ENCODE measurements at places on chromosomes 16 and 17.

DNA sequence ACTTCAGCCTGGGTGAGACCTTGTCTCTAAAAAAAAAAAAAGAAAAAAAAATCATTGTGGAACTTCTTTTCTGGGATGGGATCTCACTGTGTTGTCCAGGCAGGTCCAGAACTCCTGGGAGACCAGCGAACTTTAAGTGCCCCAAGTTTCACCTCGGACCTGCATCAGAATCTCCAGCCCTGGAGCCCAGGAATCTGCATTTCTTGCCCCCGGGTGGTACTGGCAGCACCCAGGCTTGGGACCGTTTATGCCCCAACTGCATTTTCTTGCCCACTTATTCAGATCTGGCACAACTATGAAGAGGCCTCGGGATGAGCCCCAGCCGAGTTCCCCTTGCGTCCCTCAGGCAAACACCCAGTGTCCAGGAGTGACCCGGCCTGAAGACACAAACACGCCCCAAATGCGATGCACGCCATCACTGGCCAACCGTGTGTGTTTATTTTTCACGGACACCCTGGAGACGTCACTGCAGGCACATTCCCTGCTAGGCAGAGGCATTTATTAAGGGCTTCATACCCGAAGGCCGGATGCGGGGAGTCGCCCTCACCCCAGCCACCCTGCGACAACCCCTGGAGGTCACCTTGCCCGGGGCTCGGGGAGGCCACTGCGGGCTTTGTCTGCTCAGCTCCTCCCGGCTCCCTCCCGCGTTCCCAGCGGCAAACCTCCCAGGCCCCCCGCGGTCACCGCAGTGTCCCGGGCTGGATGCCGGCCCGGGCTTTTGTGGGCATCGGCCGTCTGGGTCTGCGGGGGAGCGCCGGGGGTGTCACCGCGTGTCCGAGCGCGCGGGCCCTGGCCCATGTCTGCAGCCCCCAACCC lies 684 bp upstream of the SPIRE2 start:
- no peak for DNase-seq

DNA sequence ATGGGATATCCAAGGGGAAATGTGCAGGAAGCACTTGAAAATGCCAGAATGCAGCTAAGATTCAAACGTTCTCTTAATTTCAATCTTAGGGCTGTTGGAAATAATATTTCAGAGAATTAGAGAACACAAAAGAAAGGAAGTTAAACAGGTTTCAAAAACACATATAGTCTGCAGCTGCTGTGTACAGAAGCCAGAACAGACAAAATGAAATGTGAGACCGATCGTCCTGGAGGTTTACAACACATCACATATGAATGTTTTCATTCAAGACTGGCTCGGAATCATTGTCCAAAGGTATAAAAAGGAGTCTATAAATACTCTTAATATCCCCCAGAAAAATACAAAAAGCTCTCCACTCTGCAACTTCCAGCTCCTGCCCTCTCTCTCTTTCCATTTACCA lies 14.3 kb downstream of the CYTH1 start:
- DNase-seq, result no peak

- DNase-seq, result no peak
Observed at GRCh38 chr17:65018610-65019316, 37.8 kb downstream of the GNA13 start.

DNA sequence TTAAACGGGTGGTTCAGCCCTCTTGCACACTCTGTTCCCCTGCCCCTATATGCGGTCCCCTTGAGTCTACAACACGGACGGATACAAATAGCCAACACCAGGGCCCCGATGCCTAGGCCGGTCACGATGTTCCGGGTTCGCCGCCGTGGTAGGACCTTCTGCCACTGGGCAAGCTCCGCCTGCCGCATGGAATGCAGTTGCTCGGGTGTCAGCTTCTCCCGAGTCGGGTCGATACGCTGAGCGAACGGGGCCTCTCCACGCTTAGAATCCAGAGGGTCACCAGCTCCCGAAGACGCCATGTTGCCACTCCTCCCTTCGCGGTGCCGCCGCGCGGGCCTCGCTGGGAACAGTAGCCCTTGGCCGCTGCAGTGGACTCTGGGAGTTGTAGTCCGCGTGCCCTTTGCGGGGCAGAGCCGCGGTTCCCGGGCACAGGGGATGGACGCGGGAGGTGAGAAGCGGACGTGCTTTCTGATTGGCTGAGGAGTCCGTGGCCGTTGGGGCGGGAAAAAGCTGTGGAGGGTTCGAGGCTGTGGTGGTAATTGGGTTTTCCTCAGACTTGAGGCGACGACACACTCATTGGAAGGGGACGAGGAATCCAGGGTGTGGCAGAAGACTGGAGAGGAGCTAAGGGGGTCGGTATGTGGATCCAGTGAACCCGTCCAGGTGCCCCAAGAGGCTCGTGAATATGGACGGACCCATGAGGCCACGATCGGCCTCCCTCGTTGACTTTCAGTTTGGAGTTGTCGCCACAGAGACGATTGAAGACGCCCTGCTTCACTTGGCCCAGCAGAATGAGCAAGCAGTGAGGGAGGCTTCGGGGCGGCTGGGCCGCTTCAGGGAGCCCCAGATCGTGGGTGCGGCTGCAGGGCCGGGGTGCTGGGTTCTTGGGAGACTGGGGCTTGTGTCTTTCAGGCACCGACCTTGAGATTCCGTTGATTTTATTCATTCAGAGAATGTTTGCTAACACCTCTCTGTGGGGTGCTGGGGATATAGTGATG lies at the start of the genes CNTD1 and COA3:
Gene CNTD1, plus strand, starts transcription at position 479 of the 998 bp plus-strand sequence. Its CDS starts 207 bp downstream, at position 686.
Gene COA3, minus strand, starts transcription at position 322 of the 998 bp plus-strand sequence. Its CDS starts 23 bp downstream, at position 299.
- DNase-seq, result peak; percentile 50

- DNase-seq, result no peak
Observed at GRCh38 chr16:27355610-27356009, 41.8 kb downstream of the IL4R start.

- no peak for DNase-seq
Observed at GRCh38 chr16:86229866-86230656, 280.3 kb upstream of the FOXF1 start.

GRCh38 chr17:57662644-57663308 lies 82.3 kb downstream of the CCDC182 start:
- DNase-seq, result no peak

DNA sequence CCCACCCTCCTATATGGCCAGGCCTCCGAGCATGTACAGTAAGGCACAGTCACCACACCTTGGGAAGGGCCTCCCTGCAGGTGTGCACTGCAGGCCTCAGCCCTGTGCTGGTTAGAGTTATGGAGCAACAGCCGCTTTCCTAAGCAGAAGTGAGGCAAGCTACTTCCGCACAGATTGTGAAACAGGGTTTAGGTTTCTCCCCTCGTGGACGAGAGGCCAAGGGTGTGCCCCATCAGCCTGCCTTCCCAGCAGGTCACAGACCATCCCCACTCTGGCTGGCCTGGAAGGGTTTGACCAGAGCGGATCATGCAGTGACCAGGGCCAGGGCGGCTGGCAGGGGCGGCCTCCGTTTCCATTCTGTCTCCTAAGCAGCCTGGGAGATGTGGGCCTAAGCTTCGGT lies 4.7 kb downstream of the MSRB1 start:
- no peak for DNase-seq

- no peak for DNase-seq
Observed at GRCh38 chr17:8542599-8543502, 87.7 kb downstream of the MYH10 start.

DNA sequence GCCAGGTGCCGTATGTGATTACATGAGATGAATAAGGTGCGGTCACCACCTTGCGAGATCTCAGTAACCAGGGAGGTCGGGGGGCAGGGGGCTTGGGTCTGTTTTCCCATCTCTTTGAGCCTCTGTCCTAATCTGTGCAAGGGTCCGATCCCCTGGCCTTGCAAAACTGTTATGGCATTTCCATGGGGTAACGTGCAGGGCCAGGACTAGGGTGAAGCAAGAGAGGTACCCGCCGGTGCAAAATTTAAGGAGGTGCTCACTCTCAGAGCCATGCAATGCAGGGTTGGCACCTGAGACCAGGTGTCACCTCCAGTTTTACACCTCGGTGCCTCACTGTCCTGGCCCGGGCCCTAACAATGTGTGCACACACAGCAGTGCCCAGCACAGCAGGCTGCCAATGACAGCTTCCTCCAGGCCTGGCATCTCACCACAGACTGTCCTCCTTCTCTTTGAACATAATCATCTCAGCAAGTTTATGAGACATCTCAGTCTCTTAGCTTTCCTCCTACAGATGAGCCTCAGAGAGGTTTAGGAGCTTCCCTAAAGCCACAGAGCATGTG lies 43.6 kb downstream of the C16orf95 start:
- no peak for DNase-seq

- DNase-seq, result no peak
Observed at GRCh38 chr16:73176577-73177013, 128.7 kb upstream of the ZFHX3 start.

GRCh38 chr17:78184868-78185267 lies 2.0 kb downstream of the TK1 start:
- DNase-seq, result no peak

DNA sequence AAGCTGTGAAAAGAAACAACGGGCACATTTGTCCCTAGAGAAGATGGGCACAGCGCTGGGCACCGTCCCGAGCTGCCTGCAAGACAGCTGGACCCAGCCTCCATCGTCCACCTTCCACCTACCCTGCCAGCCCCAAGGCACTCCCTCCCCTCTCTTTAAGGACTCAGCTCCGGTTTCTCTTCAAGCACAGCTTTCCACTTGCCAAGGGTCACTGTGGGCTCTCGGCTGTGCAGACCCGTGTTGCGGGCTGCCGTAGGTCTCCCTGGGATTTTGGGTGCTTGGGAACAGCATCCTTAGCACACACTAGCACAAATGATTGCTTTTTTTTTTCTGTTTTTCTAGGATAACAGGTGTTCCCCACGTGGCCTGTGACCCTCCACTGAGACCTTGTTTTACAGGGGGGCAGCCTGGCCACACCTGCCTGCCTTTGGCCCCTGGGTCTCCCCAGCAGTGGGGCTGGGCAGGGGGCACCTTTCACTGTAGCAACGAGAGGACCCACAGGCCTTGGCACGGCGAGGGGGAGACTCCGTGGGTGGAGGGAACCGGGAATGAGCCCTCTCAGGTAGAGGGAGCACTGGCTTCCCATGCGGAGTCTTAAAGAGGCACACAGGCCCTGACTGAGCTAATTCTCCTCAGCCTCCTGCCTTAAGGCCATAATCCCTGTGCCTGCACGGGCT lies 1.4 kb downstream of the CHMP6 start:
- no peak for DNase-seq

DNA sequence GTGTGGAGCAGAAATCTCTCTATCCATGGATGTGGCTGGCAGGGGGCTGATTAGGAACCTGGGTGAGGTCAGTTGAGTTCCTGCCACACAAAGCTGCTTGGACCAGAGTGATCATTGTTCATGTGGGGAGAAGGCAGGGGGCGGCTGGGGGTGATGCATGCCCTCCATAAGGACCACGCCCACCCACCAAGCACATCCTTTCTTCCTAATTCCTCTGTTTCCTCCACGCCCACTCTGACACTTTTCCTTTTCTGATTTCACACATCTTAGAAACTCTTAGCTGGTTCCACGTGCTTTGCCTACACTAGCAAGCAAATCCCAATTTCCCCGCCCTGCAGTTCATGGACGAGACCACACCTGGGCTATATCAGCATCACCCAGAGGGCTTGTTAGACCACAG lies 108.5 kb downstream of the SDK2 start:
- no peak for DNase-seq

- no peak for DNase-seq
Observed at GRCh38 chr17:61404663-61404912, 4.9 kb downstream of the TBX2 start.

- DNase-seq, result no peak
Observed at GRCh38 chr16:68009157-68009735, 6.5 kb downstream of the DPEP2NB start.

- no peak for DNase-seq
Observed at GRCh38 chr16:11356573-11357331, 11.5 kb downstream of the RMI2 start.

GRCh38 chr17:29557739-29558116 lies 9.1 kb downstream of the ABHD15 start:
- no peak for DNase-seq

GRCh38 chr16:386641-387156 lies 4.9 kb upstream of the PGAP6 start:
- no peak for DNase-seq

DNA sequence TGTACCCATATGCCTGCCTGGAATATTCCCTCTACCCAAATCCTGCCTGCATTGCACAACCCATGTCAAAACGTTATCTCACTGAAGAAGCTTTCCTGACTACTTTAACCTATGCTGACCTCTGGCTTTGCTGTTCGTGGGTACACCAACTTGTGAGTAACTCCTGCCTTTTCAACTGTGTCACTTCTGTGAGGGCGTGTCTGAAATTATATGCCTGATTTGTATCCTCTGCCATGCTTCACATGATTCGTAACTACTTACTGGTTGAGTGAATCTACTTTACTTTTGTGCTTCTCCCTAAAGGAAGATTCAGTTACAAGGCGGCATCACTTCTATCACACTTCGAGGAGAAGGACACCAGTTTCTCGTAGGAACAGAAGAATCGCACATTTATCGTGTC lies 33.3 kb upstream of the USP43 start:
- no peak for DNase-seq

DNA sequence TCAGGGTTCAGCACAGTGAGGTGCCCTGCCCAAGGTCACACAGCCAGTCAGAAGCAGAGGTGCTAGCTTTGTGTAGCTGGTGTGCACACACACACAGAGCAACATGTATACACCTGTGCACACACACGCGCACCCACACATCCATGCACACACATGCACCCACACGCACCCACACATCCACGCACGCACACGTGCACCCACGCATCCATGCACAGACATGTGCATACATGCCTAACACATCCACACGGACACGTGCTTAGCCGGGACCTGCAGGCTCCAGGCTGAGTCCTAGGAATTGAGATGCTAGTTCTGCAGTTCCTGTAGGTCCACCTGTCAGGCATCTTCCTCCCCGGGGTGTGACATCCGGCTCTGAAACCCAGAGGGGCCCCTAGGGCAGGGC lies 13.0 kb upstream of the DPEP1 start:
- no peak for DNase-seq

Measured in stimulated activated CD8-positive, alpha-beta memory T cell treated with anti-CD3 and anti-CD28 coated beads, Interleukin-15, amount 100 ng/mL, for 4 hours (primary cell).